ENCODE measurements at places on chromosomes 1 and 21.

DNA sequence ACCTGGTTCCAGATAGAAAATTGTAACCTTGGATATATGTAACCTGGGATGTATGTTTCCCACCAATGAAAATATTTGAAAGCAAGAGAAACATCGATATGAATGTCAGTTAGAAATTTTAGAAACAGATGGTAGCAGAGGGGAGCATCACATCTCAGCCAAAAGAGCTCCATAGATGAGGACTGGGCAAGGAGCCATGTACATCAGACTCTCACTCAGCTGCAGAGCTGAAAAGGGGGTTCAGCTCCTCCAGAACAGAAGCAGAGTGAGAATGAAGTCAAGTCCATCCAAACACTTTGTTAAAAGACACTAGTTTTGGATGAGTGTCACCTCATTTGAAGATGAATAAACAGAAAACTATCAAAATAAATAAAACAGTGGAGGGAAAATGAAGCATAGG is 202.4 kb downstream of the HMCN1 start:
- DNase-seq, result no peak

GRCh38 chr1:178664278-178664677 is 60.8 kb upstream of the RALGPS2 start:
- no peak for DNase-seq

DNA sequence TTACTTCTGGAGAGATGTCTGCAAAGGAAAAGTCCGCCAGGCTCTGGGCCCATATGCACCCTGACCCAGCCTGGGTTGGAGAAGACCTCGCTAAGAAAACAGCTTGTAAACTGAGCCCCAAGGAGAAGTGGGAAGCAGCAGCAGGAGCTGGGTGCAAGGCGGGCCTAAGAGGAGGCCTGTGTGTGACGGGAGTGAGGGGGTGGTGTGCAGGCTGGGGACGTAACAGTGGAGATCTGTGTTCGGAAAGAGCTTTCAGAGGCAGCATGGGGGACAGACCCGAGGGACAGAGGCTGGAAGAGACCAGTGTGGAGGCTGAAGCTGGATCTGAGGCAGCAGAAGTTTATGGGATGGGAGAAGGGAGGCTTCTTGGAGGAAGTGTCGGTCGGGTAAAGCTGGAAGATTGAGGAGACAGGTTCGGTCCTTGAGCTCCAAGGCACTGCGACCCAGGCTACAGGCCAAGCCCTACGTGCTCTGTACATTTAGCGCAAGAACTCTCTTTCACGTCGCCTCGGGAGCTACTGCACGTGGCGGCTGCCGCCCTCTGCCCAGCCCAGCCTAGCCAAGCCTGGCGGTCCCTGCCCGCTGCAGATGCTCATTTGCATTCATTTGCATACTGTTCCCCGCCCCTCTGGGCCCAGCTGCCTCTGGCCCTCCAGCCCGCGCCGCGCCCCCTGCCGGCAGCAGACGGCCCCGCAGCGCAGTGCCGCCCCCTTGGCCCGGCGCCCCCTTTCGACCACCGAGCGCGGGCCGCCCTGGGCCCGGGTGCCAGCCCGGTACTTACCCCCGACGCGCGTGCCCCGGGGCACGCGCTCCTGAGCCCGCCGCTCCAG is 6.3 kb downstream of the HPCA start:
- peak; percentile 78 for DNase-seq

- no peak for DNase-seq
Observed at GRCh38 chr1:61152469-61153105, 70.2 kb downstream of the NFIA start.

DNA sequence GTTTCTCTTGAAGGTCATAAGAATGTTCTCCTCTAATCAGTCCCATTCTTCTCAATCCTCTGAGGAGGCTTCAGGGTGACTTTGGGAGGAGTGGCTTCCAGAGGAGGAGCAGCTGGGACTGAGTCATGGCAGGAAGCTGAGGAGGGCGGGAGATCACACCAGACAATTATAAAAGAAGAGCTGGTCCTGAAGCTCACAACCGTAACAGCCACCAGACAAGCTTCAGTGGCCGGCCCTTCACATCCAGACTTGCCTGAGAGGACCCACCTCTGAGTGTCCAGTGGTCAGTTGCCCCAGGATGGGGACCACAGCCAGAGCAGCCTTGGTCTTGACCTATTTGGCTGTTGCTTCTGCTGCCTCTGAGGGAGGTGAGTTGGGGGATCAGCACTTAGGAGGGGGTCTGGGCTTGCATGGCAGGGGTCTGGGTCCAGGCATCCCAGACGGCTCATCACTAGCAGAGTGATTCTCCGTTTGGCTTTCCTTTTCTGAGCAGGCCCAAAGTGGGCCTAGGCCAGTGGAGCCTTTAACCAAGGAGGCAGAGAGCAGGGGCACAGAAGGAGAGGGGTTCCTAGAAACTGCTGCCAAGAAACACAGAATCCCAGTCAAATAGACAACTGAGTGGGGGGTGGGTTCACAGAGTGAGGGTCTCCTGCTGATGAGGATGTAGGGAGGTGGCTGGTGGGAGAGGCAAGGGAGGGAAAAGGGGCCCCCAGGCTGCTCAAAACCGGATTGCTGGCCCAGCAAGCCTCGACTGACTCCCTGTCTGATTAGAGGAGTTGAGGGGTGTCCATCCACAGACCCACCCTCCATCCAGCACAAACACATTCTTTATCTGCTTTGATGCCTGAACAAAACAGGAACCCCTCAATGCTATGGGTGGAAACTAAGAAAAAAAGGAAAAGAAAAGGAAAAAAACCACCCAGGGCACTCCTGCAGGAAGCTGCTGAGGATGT is at the start of gene ECM1:
Gene ECM1, plus strand, starts transcription at position 198 of the 953 bp plus-strand sequence. Its CDS starts 101 bp downstream, at position 299.
- no peak for DNase-seq

GRCh38 chr1:59701376-59701775 is 113.4 kb upstream of the HOOK1 start:
- no peak for DNase-seq

- DNase-seq, result no peak
Observed at GRCh38 chr1:187725216-187725615, 896.5 kb downstream of the PLA2G4A start.

DNA sequence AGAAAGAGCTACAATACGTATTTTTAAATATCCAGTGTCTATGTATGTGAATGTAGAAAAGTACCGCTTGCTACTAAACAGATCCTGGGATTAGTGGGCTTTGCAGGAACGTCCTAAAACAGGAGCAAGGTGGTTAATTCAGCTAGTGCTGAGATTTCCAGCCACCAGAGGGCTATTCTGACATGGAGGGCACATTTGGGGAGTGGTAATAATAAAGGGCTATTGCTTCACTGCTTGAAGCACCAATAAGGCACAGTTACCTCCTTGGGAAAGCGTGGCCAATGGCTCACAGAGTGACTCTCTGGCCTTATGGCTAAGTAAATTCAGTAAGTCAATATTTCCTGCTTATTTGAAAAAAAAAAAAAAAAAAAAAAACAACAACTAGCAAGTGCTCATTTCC is 152.4 kb downstream of the GABPA start:
- no peak for DNase-seq

GRCh38 chr1:15954316-15954715 is 21.6 kb downstream of the ZBTB17 start:
- no peak for DNase-seq

DNA sequence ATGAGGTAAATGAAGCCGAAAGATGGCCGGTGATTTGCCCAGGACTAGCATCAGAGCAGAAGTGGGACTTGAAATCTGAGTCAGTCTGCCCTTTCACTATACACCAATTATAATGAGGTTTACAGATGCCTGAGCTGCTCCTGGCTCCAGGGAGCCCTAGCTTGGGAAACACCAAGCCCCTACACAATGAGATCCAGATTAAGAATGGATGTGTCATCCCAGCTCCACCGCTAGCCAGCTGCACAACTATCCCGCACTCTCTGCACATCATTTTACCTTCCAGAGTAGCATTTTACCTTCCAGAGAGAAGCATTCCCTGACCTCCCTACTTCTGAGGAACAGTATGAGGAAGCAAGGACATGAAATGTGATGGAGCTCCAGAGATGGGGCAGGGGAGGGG is 27.0 kb downstream of the SERTAD4 start:
- DNase-seq, result no peak

- DNase-seq, result peak; percentile 81
Observed at GRCh38 chr1:205287767-205288559, 33.6 kb downstream of the NUAK2 start.

DNA sequence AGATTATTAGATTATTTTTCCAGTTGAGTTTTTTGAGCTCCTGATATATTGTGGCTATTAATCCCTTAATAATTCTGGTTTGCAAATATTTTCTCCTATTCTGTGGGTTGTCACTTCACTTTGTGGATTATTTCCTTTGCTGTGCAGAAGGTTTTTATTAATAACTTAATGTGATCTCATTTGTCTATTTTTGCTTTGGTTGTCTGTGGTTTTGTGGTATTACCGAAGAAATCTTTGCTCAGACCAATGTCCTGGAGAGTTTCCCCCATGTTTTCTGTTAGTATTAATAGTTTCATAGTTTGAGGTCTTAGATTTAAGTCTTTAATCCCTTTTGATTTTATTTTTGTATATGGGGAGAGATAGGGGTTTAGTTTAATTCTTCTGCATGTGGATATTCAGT is 7.1 kb upstream of the TBX19 start:
- no peak for DNase-seq

- peak; percentile 62 for DNase-seq
Observed at GRCh38 chr1:160997323-160998038, 23.5 kb downstream of the F11R start.

- DNase-seq, result no peak
Observed at GRCh38 chr1:119266858-119267257, 101.7 kb upstream of the HAO2 start.

DNA sequence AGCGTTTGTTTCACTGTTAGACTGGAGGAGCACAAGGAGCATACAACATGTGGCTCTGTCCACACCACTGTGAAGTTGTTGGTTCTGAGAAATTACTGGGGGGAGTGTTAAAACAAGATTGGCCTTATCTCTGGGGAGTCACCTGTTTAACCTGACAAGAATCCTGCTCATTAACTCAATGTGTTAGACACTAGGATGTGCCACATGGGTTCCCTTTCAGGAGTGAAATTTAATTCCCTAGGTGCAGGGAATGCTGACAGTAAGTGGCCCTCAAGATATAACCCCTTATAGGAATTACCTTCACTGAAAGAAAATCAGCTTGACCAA is 45.8 kb upstream of the WNT2B start:
- no peak for DNase-seq

DNA sequence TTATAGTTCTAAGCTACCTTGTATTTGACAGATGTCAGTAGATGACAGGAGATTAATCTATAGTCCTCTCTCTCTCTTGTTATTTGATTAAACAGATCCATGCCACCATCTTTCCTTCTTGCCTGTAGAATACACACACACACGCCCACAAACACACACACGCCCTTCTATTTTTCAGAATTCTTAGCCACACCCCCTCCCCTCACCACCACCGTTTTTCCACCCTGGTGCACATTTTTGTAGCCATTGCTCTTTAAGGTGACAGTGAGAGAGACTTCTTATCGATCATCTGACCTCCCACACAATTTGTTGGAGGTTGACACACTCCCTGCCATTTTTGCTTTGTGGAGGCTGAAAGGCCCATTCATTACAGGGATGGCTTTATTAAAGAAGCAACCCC is 123.2 kb downstream of the NTNG1 start:
- no peak for DNase-seq

DNA sequence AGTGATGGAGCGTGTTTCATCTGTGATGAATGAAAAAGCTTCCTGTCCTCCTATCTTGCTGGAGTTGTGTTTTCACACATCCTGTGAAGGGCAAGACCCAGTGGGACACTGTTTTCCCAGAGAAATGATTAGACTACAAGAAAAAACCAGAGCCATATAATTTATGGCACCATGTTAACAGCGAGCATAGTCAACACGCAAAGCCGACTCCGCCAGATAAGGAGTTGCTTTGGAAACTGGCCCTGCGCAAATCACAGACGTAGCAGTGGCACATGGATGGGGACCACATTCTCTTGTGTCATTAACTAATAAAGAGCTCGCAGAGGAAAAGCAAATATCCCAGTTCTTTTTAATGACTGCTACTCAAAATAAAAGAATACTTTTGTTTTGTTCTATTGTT is 471.2 kb upstream of the RUNX1 start:
- DNase-seq, result no peak

- DNase-seq, result no peak
Observed at GRCh38 chr1:160465123-160465522, 57.9 kb downstream of the SLAMF6 start.

- DNase-seq, result no peak
Observed at GRCh38 chr1:33072707-33073106, 8.2 kb upstream of the AZIN2 start.

- no peak for DNase-seq
Observed at GRCh38 chr1:232509570-232509969, 120.4 kb downstream of the SIPA1L2 start.

GRCh38 chr1:151638812-151639211 is 27.0 kb downstream of the SNX27 start:
- DNase-seq, result no peak

GRCh38 chr1:167997037-167997575 is 60.2 kb upstream of the MPC2 start:
- no peak for DNase-seq

- DNase-seq, result no peak
Observed at GRCh38 chr1:20184481-20184900, 1.4 kb upstream of the UBXN10 start.

- no peak for DNase-seq
Observed at GRCh38 chr1:172277275-172277674, 143.2 kb upstream of the C1orf105 start.

GRCh38 chr1:35202048-35202719 is 9.2 kb upstream of the SFPQ start:
- DNase-seq, result peak; percentile 65

DNA sequence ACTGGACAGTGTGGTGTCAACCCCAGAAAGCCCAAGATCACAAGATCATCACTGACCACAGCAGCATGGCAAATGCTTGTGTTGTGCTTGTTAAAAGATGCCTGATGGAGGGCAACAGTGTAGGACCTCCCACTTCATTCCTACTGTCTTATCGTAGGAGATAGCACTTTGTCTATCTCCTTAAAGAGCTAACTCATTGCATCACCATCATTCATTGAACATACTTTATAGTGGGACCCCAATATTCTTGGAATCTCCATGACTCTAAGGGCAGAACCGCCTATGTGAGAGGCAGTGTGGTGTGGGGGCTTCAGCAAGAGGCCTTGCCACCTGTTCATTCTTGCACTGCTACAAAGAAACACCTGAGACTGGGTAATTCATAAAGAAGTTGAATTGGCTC is 5.0 kb upstream of the SH2D1B start:
- DNase-seq, result no peak

- no peak for DNase-seq
Observed at GRCh38 chr1:201939148-201939547, 7.2 kb downstream of the LMOD1 start.

DNA sequence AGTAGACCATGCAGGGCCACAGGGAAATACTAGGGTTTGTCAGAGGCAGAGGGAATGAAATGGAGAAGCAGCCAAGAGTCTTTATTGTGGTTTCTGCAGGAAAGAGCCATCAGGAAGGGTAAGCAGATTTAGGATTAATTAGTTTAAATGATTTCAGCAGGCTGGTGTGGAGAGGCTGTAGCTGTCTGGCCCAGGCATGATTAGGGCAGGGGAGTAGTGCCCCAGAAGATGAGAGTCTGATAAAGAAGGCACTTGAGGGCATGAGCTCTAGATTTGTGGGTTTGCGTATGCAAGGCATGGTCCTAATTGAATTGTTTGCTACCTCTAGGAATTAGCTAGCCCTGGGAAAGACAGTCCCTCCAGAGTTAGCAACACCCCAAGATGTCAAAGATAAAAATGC is 484.6 kb upstream of the PLXNA2 start:
- DNase-seq, result no peak

- no peak for DNase-seq
Observed at GRCh38 chr1:15509586-15509985, 14.4 kb downstream of the CASP9 start.

Data from activated T-cell treated with anti-CD3 and anti-CD28 coated beads, Interleukin-2, amount 50 U/mL, for 48 hours (primary cell).